ENCODE measurements at places on chromosomes 4 and X.

DNA sequence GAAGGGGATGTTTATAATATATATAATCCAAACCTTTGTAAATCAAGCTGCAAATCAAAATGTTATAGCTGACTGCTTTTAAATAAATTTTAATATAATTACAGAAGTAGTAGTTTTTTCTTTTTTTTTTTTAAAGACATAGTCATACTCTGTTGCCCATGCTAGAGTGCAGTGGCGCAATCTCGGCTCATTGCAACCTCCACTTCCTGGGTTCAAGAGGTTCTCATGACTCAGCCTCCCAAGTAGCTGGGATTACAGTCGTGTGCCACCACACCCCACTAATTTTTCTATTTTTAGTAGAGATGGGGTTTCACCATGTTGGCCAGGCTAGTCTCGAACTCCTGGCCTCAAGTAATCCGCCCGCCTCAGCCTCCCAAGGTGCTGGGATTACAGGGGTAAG is 178.7 kb downstream of the FBXW7 start:
- DNase-seq: no peak

- DNase-seq: no peak
Observed at GRCh38 chrX:71107762-71108360, 1.3 kb upstream of the CXorf65 start.

DNA sequence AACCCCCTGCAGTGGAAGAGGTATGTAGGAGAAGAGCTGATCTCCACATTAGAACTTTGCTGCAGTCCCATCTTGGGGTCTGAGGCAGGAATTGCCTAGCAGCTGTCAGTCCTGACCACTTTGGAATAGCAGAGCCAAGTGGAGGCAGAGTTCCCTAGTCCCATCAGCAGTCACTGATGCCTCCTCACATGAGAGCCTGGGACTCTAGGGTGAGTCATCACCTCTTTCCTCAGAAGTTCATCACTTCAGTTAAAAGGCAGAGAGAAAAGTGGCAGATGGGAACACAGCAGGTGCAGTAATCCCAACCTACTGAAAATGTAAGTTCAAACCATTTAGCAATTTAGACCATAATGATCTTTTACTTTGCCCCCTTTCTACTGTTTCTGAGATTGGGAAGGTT is 73.9 kb upstream of the MED14 start:
- peak; percentile 87 for DNase-seq

- no peak for DNase-seq
Observed at GRCh38 chrX:45513042-45513441, 312.4 kb upstream of the DIPK2B start.

GRCh38 chr4:57102050-57102624 is 8.0 kb downstream of the IGFBP7 start:
- DNase-seq: no peak

DNA sequence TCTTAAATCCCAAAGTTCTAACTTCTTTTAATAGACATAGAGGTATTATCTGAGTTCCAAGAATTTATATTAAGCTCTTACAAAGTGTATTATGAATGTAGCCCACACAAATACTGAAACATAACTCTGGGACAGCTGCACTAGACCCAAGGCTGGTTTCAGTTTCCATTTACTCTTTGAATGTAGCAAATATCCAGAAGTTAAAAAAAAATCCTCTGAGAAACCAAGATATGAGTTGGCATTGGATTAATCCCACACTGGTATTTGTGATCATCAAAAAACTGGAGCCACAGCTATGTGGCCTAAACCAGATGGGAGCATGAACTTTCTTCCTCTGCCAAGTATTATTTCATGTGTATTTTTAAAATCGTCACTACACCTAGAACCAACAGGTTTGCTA is 23.6 kb upstream of the SMPX start:
- DNase-seq: peak; percentile 11
